Activated T-cell treated with anti-CD3 and anti-CD28 coated beads, Interleukin-2, amount 50 U/mL, for 72 hours (primary cell): ENCODE measurements at places on chromosomes 7 and 10. TPM values are rescaled to one million over a fixed set of nuclear protein-coding genes. Genes with fewer than 3 reads are reported as not detected.

DNA sequence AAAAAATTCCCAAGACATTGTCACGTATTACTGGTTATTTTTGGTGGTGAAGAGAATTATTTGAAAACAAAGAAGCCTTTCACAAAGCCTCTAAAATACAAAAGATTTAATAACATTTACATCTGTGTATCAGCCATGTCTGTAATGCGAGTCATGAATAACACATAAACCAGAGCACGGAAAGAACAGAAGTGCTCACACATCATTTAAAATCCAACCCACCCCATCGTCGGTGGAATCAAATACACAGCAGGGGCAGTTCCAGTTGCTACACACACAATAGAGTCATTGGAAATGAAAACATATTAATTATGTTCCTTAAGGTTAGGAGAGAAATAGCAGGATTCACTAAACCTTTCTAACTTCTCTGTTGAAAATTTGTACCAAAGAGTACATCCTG is 1097.3 kb downstream of the KCNMA1 start:
- H3K27ac ChIP-seq = no peak overlapping the region
- no peaks in the 10 kb centered on the region for H3K4me1 ChIP-seq
- no peak for DNase-seq
- no peak overlapping the region for H3K4me3 ChIP-seq
- H3K27me3 ChIP-seq = no peaks in the 10 kb centered on the region
- H3K36me3 ChIP-seq = no peaks in the 10 kb centered on the region

DNA sequence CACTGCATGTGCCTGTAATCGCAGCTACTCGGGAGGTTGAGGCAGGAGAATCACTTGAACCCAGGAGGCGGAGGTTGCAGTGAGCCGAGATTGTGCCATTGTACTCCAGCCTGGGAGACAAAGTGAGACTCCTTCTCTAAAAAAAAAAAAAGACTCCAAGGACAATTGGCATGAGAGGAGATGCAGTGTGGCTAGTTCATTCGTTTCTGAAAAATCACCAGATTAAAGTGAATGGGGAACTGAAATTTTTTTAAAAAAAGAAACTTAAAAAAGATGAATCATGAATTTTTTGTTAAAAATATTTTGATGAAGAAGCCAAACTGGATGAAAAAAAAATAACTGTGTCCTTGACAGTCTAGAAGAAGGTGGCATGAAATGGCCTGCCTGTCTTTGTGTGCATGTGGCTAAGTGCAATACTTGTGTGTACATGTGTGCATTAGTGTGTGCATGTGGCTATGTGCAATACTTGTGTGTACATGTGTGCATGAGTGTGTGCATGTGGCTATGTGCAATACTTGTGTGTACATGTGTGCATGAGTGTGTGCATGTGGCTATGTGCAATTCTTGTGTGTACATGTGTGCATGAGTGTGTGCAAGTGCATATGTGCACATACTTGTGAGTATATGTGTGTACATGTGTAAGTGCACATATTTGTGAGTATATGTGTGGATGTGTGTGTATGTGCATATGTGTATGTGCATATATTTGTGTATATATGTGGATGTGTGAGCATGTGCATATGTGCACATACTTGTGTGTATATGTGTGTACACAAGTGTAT is 391.7 kb upstream of the KLF6 start:
- H3K27ac ChIP-seq = no peak overlapping the region
- H3K27me3 ChIP-seq = no peaks in the 10 kb centered on the region
- no peak for DNase-seq
- H3K4me1 ChIP-seq = peaks cover 17% of the 10 kb centered on the region
- H3K36me3 ChIP-seq = no peaks in the 10 kb centered on the region

- peaks cover 56% of the 10 kb centered on the region for H3K27me3 ChIP-seq
- peaks cover 40% of the 10 kb centered on the region for H3K4me1 ChIP-seq
- DNase-seq = no peak
- H3K27ac ChIP-seq = no peak overlapping the region
- H3K4me3 ChIP-seq = peak overlapping the region; percentile 78
Measured at GRCh38 chr10:26214551-26215395, 1.8 kb upstream of the GAD2 start.

- H3K36me3 ChIP-seq = no peaks in the 10 kb centered on the region
- H3K4me3 ChIP-seq = peak within 1 kb of the TSS; percentile 90
- peak; percentile 45 for DNase-seq
- H3K27me3 ChIP-seq = peaks cover 26% of the 10 kb centered on the region
- peak within 1 kb of the TSS; percentile 13 for H3K27ac ChIP-seq
Measured at GRCh38 chr10:89207181-89207800, at the start of gene CH25H. CH25H (minus strand) TSS chr10:89207317; CDS start chr10:89207292, 25 bp downstream.

- H3K4me1 ChIP-seq = no peaks in the 10 kb centered on the region
- no peak overlapping the region for H3K4me3 ChIP-seq
- H3K27me3 ChIP-seq = no peaks in the 10 kb centered on the region
Measured at GRCh38 chr7:127021019-127021738, 231.6 kb downstream of the GRM8 start.

DNA sequence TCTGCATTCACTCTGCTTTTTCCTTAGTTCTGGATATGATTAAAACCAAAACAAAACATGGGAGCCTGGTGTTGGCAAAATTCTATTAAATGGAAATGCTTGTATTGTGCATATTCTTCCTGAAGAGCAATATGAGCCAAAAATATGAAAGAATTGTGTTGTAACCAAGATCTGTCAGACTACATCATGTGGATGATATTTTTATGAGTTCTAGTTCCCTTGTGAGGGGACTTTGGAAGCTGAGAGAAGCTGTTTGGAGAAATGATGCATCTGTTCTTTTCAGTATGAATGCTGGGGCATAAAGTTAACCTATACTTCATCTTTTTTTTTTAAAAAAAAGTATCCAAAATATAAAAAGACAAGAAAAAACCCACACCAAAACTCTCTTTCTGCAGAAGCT is 782.7 kb downstream of the ANKRD7 start:
- H3K27me3 ChIP-seq = no peaks in the 10 kb centered on the region
- no peak overlapping the region for H3K27ac ChIP-seq
- no peak for DNase-seq

DNA sequence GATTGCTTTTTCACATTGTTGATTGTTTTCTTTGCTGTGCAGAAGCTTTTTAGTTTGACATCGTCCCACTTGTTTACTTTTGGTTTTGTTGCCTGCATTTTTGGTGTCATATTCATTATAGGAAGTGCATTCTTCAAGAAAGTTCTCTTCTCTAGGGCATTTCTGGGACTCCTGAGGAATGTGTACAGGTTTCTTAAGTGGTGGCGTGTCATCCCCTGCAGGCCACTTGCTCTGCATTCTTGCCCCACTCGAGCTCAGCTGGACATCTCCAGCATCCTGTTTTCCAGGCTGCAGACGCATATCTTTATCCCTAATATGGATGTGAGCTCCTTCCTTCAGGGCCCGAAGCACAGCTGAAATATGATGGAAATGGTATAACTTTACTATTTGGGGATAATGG is 255.6 kb upstream of the HABP2 start:
- H3K4me1 ChIP-seq = no peaks in the 10 kb centered on the region
- no peak overlapping the region for H3K27ac ChIP-seq

DNA sequence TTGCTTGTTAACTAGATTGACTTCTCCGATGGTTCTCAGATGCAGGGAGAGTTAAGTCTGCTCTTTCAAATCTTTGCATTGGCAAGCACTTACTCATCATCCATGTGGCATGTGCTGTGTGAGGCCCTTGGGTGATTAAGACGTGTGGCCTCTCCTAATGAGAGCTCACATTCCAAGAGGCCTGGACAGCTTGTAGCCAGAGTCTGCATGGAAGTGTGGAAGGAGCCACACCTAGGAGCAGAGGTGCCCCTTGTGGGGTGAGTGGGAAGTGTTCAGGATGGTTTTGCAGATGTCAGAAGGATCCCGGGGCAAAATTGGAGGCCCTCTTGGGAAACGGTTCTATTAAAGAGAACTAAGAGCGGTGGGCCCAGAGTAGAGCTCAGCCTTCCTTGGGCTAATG is 225.9 kb downstream of the PAXIP1 start:
- H3K27ac ChIP-seq = no peak overlapping the region
- H3K4me3 ChIP-seq = no peak overlapping the region
- no peaks in the 10 kb centered on the region for H3K36me3 ChIP-seq
- H3K27me3 ChIP-seq = no peaks in the 10 kb centered on the region

- no peak overlapping the region for H3K27ac ChIP-seq
- peaks cover 2% of the 10 kb centered on the region for H3K36me3 ChIP-seq
- H3K4me3 ChIP-seq = no peak overlapping the region
- H3K4me1 ChIP-seq = peaks cover 32% of the 10 kb centered on the region
Measured at GRCh38 chr10:132638130-132638515, 100.5 kb downstream of the INPP5A start.

- H3K4me1 ChIP-seq = peaks cover 52% of the 10 kb centered on the region
- no peak overlapping the region for H3K4me3 ChIP-seq
- H3K27me3 ChIP-seq = no peaks in the 10 kb centered on the region
- DNase-seq = no peak
- no peak overlapping the region for H3K27ac ChIP-seq
Measured at GRCh38 chr10:94358480-94358879, 4.3 kb downstream of the NOC3L start.

DNA sequence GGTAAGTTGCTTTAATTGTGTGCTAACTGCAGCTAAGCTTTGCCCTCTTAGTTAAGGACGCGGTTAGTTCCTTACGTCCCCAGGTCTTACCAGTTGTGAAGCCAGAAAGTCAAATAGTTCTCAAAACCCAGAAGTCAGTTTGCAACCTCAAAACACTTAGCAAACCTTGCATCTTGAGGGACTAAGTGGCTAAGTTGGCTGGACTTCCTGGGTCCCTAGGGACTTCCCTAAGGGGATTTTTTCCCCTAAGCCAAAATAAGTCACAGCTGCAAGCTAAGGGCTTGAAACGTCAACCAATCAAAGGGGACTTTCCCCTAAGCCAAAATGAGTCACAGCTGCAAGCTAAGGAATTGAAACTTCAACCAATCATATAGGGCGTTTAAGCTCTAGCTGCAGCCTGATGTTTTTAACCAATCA is 36.2 kb upstream of the HECW1 start:
- H3K4me1 ChIP-seq = peaks cover 27% of the 10 kb centered on the region
- peak; percentile 31 for DNase-seq
- H3K36me3 ChIP-seq = peaks cover 7% of the 10 kb centered on the region

GRCh38 chr10:3074145-3074665 is 6.9 kb downstream of the PFKP start:
- peaks cover 32% of the 10 kb centered on the region for H3K36me3 ChIP-seq
- no peak overlapping the region for H3K27ac ChIP-seq
- H3K4me1 ChIP-seq = peaks cover 66% of the 10 kb centered on the region
- no peak for DNase-seq
- H3K4me3 ChIP-seq = no peak overlapping the region

DNA sequence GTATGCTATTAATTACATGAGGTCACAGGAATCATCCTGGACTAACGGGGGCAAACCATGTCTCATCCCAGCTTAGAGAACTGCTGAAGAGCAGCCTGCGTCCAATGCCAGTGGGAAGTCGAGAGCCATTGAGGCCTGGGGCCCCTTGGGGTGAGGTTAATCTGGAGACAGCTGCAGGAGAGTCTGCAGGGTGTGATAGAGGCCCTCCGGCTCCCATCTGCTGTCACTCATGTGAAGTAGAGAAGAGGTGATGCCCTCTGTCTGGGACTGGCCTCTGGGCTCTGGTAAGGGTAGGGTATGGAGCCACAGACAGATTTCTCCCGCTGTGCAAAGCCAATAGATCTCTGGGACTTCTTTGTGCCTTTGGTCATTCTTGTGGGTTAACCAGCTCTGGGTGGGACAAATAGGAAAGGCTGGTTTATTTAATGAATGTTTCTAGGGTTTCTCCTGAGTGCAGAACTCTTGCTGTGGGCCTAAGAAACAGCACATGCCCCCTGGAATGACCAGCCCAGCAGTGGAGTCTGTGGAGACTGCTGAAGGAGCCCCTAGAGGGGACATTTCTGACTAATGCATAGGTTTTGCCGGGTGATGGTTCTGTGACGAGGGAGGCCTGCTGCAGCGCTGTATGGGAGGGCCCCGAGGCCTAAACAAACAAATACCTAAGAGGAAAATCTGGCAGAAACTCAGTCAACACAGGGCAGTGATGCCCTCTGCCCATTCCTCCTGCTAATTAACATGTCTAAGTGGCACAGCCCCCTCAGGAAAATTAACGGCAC is 34.5 kb downstream of the CRHR2 start:
- H3K36me3 ChIP-seq = peaks cover 11% of the 10 kb centered on the region
- peak overlapping the region; percentile 25 for H3K27ac ChIP-seq
- no peaks in the 10 kb centered on the region for H3K4me1 ChIP-seq
- no peak overlapping the region for H3K4me3 ChIP-seq
- no peaks in the 10 kb centered on the region for H3K27me3 ChIP-seq

- no peaks in the 10 kb centered on the region for H3K4me1 ChIP-seq
- no peaks in the 10 kb centered on the region for H3K36me3 ChIP-seq
- no peak for DNase-seq
- no peak overlapping the region for H3K4me3 ChIP-seq
Measured at GRCh38 chr10:34845070-34845469, 30.0 kb upstream of the PARD3 start.

DNA sequence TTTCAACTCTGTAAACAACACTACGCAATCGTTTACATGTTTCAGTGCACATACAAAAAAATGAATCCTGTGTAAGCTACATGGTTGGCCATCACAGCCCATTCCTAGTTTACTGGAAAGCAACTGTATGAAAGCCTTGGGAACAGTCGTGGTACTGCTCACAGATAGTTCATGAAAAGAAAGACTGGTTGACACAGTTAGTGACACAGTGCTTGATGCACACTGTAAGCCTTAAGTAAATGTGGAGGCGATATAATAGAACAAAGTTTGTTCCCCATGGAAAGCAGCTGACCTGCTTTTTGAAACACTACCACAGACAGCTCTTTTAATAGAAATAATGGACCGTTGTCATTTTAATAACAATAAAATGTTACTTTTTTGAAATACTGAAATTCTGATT is 5.1 kb downstream of the CACNA2D1 start:
- H3K36me3 ChIP-seq = no peaks in the 10 kb centered on the region
- peaks cover 25% of the 10 kb centered on the region for H3K27me3 ChIP-seq
- H3K4me3 ChIP-seq = no peak overlapping the region

- peaks cover 10% of the 10 kb centered on the region for H3K4me1 ChIP-seq
- H3K27ac ChIP-seq = peak overlapping the region; percentile 70
- H3K4me3 ChIP-seq = peak overlapping the region; percentile 85
- H3K27me3 ChIP-seq = no peaks in the 10 kb centered on the region
- peaks cover 2% of the 10 kb centered on the region for H3K36me3 ChIP-seq
Measured at GRCh38 chr7:65980478-65981250, 1.3 kb downstream of the GUSB start.

DNA sequence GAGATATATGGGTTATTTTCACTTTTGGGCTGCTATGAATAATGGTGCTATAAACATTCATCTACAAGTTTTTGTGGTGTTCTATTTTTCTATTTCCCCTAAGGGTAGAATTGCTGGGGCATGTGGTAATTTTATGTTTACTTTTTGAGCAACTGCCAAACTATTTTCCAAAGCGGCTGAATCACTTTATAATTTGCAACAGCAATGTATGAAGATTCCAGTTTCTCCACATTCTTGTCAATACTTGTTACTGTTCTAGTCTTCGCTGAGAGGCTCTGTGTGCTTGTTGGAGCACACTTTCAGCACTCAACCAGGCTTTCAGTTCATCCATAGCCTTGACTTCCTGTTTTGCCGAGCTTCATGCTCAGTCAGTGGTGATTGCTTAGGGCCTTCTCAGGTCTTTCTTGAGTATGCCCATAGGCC is 39.0 kb downstream of the ADK start:
- DNase-seq = peak; percentile 36
- no peaks in the 10 kb centered on the region for H3K27me3 ChIP-seq
- H3K4me1 ChIP-seq = peaks cover 77% of the 10 kb centered on the region
- H3K27ac ChIP-seq = peak overlapping the region; percentile 93
- H3K36me3 ChIP-seq = peaks cover 3% of the 10 kb centered on the region
- H3K4me3 ChIP-seq = peak overlapping the region; percentile 81

Gene NAT16
- not detected for total RNA-seq

Gene PIP
- not detected for total RNA-seq

Gene PSD
- total RNA-seq = 11.7 TPM

Gene GPR26
- total RNA-seq = not detected

Gene CALHM1
- not detected for total RNA-seq

Gene PDCD4
- 386 TPM for total RNA-seq

Gene FFAR4
- not detected for total RNA-seq
